ENCODE measurements at places on chromosomes 16 and 17.

- H3K27me3 ChIP-seq = no peaks in the 10 kb centered on the region
- peak; percentile 96 for DNase-seq
- peak overlapping the region; percentile 93 for H3K27ac ChIP-seq
Observed at GRCh38 chr16:84826558-84826941, 6.8 kb downstream of the CRISPLD2 start.

GRCh38 chr17:80696456-80696855, 151.8 kb downstream of the RPTOR start:
- H3K4me3 ChIP-seq = no peak overlapping the region
- DNase-seq = no peak
- H3K27ac ChIP-seq = no peak overlapping the region
- no peaks in the 10 kb centered on the region for H3K36me3 ChIP-seq
- no peaks in the 10 kb centered on the region for H3K27me3 ChIP-seq

- no peak for DNase-seq
- H3K4me3 ChIP-seq = no peak overlapping the region
- no peaks in the 10 kb centered on the region for H3K4me1 ChIP-seq
- no peaks in the 10 kb centered on the region for H3K36me3 ChIP-seq
- no peak overlapping the region for H3K27ac ChIP-seq
Observed at GRCh38 chr16:23213831-23214230, 31.3 kb downstream of the SCNN1G start.

GRCh38 chr16:66751303-66751991, at the start of gene DYNC1LI2:
Gene DYNC1LI2 (minus strand): TSS chr16:66751609. CDS start chr16:66751591, 18 bp downstream.
- peak within 1 kb of the TSS; percentile 73 for H3K27ac ChIP-seq
- peak; percentile 86 for DNase-seq
- peak within 1 kb of the TSS; percentile 97 for H3K4me3 ChIP-seq
- peaks cover 20% of the 10 kb centered on the region for H3K36me3 ChIP-seq

GRCh38 chr17:47882695-47883588, 13.1 kb upstream of the SP2 start:
- DNase-seq = no peak
- no peak overlapping the region for H3K4me3 ChIP-seq
- H3K36me3 ChIP-seq = no peaks in the 10 kb centered on the region
- no peaks in the 10 kb centered on the region for H3K27me3 ChIP-seq

GRCh38 chr17:70552230-70552981, 383.1 kb downstream of the KCNJ2 start:
- H3K36me3 ChIP-seq = no peaks in the 10 kb centered on the region
- DNase-seq = no peak
- no peak overlapping the region for H3K4me3 ChIP-seq
- H3K27me3 ChIP-seq = no peaks in the 10 kb centered on the region
- H3K27ac ChIP-seq = no peak overlapping the region

GRCh38 chr16:84088695-84089395, 27.9 kb downstream of the MBTPS1 start:
- peaks cover 47% of the 10 kb centered on the region for H3K36me3 ChIP-seq
- DNase-seq = no peak
- H3K27ac ChIP-seq = no peak overlapping the region
- H3K4me1 ChIP-seq = no peaks in the 10 kb centered on the region
- H3K27me3 ChIP-seq = no peaks in the 10 kb centered on the region

GRCh38 chr17:44176671-44177501, 6.4 kb downstream of the ASB16 start:
- H3K36me3 ChIP-seq = peaks cover 32% of the 10 kb centered on the region
- H3K4me3 ChIP-seq = no peak overlapping the region
- H3K27me3 ChIP-seq = no peaks in the 10 kb centered on the region
- no peak for DNase-seq
- peak overlapping the region; percentile 12 for H3K27ac ChIP-seq

GRCh38 chr17:63116967-63117830, 151.2 kb downstream of the TANC2 start:
- peaks cover 2% of the 10 kb centered on the region for H3K4me1 ChIP-seq
- peaks cover 7% of the 10 kb centered on the region for H3K36me3 ChIP-seq
- no peak overlapping the region for H3K4me3 ChIP-seq
- no peak overlapping the region for H3K27ac ChIP-seq
- DNase-seq = peak; percentile 83

DNA sequence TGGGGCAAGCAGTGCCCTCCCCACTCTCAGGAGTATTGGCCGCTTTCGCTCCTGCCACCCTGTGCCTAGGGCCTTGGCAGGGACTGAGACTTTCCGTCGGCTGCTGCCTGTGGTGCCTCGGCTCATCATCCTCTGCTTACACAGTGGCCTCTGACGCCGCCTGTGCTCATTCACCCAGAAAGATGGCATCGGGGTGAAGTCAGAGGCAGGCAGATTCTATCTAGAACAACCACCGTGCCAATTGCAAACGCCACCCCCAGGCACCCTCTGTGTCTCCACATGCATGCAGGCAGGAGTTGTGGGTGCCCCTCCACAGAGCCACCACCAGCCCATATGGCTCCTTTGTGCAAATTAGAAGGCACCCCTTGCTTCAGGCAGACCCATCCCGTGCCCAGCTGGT, 154.2 kb upstream of the GSE1 start:
- peaks cover 3% of the 10 kb centered on the region for H3K27me3 ChIP-seq
- H3K36me3 ChIP-seq = no peaks in the 10 kb centered on the region
- no peak overlapping the region for H3K27ac ChIP-seq
- no peak for DNase-seq
- H3K4me1 ChIP-seq = peaks cover 32% of the 10 kb centered on the region
- no peak overlapping the region for H3K4me3 ChIP-seq

GRCh38 chr17:68378268-68379176, 78.8 kb downstream of the WIPI1 start:
- peak overlapping the region; percentile 23 for H3K4me3 ChIP-seq
- DNase-seq = peak; percentile 92
- H3K36me3 ChIP-seq = no peaks in the 10 kb centered on the region
- peak overlapping the region; percentile 50 for H3K27ac ChIP-seq
- H3K4me1 ChIP-seq = peaks cover 23% of the 10 kb centered on the region

DNA sequence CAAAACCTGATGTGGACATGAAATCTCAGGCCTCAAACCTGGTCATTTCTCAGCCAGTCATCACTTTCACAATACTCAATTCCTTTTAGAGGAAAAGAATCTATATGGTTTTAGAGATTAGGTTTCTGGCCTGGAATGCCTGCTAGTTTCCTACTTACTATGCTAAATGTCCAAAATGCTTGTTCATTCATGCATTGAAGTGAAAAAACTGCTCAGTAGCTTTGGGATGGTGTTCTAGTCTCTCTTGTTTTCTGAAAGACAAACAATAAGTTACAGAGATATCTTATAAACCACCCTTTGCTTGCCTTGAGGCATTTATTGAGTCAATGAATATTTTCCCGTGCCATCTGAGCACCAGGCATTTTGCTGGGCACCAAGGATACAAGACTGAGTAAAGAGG, 1146.5 kb upstream of the GOT2 start:
- H3K36me3 ChIP-seq = no peaks in the 10 kb centered on the region
- H3K4me1 ChIP-seq = no peaks in the 10 kb centered on the region
- H3K27ac ChIP-seq = no peak overlapping the region
- H3K27me3 ChIP-seq = no peaks in the 10 kb centered on the region
- DNase-seq = no peak

DNA sequence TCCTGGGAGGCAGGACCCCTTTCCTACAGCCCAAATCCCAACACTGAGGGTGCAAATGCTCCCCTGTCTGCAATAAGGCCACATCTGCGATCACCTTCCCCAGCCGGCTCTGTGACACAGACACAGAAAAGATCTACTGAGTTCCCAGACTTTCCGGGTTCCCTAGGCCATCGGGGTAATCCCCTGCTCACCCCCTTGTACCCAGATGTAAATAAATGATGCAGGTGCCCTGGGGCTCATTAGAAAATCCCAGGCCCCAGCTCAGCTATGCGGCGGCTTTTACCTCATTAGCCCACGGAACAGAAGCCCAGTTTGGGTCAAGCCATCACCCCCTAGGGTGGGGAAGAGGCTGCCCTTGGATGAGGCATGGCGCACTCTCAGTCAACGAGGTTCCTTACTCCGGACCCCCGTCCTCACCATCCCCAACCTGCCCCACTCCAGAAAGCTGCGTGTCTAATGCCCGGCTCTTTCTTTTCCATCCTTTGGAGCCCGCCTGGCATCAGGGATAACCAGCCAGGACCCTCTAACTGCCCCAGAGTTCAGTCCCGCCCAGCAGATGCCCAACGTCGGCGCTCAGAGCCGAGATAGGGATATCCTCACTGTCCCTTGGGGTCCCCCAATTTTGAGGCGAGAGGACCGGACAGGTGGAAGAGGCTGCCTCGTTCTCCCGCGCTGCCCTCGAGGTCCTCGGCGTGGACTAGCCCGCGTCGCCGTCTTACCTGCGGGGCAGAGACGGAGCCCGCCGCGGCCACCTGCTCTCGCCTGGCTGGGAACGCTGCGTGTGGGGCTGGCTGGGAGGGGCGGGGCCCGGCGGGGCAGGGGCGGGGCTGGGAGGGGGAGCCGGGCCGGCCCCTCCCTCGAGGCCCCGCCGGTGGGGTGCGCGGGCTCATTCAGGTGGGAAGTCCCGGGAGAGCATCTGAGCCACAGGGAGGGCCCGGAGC, at the start of gene ZNF385C:
TSS of gene ZNF385C (minus strand) at position 783 of the 941 bp plus-strand sequence. CDS start 35,417 bp downstream, outside the sequence.
- DNase-seq = no peak
- H3K4me3 ChIP-seq = no peak within 1 kb of the TSS
- H3K27me3 ChIP-seq = peaks cover 15% of the 10 kb centered on the region
- H3K4me1 ChIP-seq = peaks cover 2% of the 10 kb centered on the region
- no peaks in the 10 kb centered on the region for H3K36me3 ChIP-seq
- no peak within 1 kb of the TSS for H3K27ac ChIP-seq

GRCh38 chr17:51425773-51426172, 165.4 kb downstream of the UTP18 start:
- no peaks in the 10 kb centered on the region for H3K36me3 ChIP-seq
- no peak overlapping the region for H3K4me3 ChIP-seq
- no peak overlapping the region for H3K27ac ChIP-seq
- H3K27me3 ChIP-seq = no peaks in the 10 kb centered on the region

DNA sequence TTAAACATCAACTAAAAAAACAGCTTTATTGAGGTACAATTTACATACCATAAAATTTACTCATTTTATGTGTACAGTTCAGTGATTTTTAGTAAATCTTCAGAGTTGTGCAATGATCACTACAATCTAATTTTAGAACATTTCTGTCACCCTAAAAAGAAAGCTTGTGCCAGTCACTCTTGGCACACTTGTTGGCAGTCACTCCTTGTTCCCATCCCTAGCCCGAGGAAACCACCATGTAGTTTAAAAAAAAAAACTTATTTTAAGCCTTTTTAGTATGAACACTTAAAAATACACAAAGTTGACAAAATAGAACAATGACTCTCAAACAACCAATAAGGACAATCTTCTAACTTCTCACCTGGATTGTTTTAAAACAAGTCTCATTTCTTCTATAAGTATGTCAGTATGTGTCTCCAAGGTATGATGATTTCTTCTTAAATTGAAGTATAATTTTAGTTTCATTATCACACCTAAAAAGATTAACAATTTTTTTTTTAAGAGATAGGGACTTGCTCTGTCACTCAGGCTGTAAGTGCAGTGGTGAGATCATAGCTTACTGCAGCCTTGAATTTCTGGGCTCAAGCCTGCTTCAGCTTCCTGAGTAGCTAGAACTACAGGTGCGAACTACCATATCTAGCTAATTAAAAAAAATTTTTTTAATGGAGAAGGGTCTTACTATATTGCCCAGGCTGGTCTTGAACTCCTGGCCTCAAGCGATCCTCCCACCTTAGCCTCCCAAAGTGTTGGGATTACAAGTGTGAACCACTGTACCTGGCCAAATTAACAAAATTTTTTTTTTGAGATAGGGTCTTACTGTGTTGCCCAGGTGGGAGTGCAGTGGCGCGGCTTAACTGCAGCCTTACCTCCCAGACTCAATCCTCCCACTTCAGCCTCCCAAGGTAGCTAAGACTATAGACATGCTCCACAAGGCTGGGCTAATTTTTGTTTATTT, 53.2 kb downstream of the PPM1E start:
- no peak overlapping the region for H3K4me3 ChIP-seq
- DNase-seq = no peak
- H3K36me3 ChIP-seq = no peaks in the 10 kb centered on the region
- no peaks in the 10 kb centered on the region for H3K4me1 ChIP-seq
- no peaks in the 10 kb centered on the region for H3K27me3 ChIP-seq

- no peak overlapping the region for H3K4me3 ChIP-seq
- peaks cover 16% of the 10 kb centered on the region for H3K36me3 ChIP-seq
- peaks cover 3% of the 10 kb centered on the region for H3K27me3 ChIP-seq
- DNase-seq = no peak
Observed at GRCh38 chr16:2968368-2968737, 795 bp upstream of the PAQR4 start.

GRCh38 chr17:81432941-81433340, 37.7 kb downstream of the BAHCC1 start:
- no peak overlapping the region for H3K27ac ChIP-seq
- H3K4me1 ChIP-seq = peaks cover 2% of the 10 kb centered on the region
- no peak overlapping the region for H3K4me3 ChIP-seq
- no peaks in the 10 kb centered on the region for H3K27me3 ChIP-seq
- DNase-seq = no peak
- no peaks in the 10 kb centered on the region for H3K36me3 ChIP-seq

- peaks cover 8% of the 10 kb centered on the region for H3K36me3 ChIP-seq
- H3K4me3 ChIP-seq = peak within 1 kb of the TSS; percentile 63
- DNase-seq = no peak
- peaks cover 29% of the 10 kb centered on the region for H3K4me1 ChIP-seq
Observed at GRCh38 chr17:4950746-4951204, at the start of gene ENO3. Gene ENO3 (plus strand): TSS chr17:4951119. CDS start chr17:4951830, 711 bp downstream.

- DNase-seq = peak; percentile 65
- H3K4me1 ChIP-seq = peaks cover 4% of the 10 kb centered on the region
- peaks cover 57% of the 10 kb centered on the region for H3K27me3 ChIP-seq
- H3K36me3 ChIP-seq = no peaks in the 10 kb centered on the region
- H3K4me3 ChIP-seq = no peak overlapping the region
Observed at GRCh38 chr17:2023692-2024571, 1.2 kb downstream of the RTN4RL1 start.

- H3K27ac ChIP-seq = no peak overlapping the region
- no peaks in the 10 kb centered on the region for H3K27me3 ChIP-seq
- no peak overlapping the region for H3K4me3 ChIP-seq
Observed at GRCh38 chr17:55639096-55639495, 83.6 kb downstream of the TMEM100 start.

DNA sequence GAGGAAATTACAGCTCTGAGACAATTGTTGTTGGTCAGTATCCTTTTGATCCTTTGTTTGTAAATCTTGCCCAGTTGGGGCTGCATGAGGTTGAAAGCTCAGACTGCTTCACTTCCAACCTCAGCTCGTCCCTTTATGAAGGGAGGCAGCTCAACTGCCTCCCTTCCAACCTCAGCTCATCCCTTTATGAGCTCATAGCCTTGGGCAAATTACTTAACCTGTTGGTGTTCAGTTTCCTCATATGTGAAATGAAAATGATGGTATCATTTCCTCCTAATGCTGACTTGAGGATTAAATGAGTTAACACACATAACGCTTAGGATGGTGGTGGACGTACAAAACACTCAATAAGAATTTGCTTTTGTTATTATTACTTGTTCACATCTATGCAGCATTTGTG, 265.1 kb downstream of the CDH13 start:
- H3K4me3 ChIP-seq = no peak overlapping the region
- no peaks in the 10 kb centered on the region for H3K4me1 ChIP-seq
- no peaks in the 10 kb centered on the region for H3K27me3 ChIP-seq
- H3K36me3 ChIP-seq = no peaks in the 10 kb centered on the region
